Forelimb muscle (tissue), 1 donor: ENCODE measurements at places on chromosomes 16 and 17. TPM values are rescaled to one million over a fixed set of nuclear protein-coding genes. Genes with fewer than 3 reads are reported as not detected.

DNA sequence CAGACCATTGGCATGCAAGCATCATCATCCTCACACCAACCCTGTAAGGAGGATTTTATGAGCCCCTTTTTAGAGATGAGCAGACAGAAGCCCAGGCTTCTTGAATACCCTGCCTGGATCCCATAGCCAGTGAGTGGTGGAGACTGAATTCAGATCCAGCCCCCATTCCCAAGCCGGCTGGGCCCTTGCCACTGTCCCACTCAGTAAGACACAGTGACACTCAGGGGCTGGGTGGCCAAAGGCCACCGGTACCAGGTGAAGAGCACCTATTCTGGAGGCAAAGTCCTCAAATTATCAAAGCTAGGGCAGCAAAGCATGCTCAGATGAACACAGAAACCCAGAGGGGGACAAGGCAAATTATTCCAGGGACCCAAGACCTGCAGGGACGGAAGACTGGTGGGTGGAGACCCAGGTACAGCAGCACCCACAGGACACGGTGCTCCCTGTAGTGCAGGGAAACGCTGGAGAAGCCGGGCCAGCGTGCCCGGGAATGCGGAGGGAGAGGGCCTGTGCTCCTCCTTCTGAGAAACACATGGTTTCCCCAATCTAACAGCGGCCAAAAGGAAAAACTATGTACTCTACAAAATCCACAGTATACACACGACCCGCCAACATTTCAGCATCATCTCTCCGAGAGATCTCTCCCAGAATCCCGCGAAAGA lies 33.2 kb upstream of the CRHR1 start:
- DNase-seq = no peak

GRCh38 chr16:23391381-23392222 lies 61.4 kb downstream of the COG7 start:
- no peak for DNase-seq

GRCh38 chr16:31228206-31228605 lies 11.3 kb upstream of the PYDC1 start:
- no peak for DNase-seq

DNA sequence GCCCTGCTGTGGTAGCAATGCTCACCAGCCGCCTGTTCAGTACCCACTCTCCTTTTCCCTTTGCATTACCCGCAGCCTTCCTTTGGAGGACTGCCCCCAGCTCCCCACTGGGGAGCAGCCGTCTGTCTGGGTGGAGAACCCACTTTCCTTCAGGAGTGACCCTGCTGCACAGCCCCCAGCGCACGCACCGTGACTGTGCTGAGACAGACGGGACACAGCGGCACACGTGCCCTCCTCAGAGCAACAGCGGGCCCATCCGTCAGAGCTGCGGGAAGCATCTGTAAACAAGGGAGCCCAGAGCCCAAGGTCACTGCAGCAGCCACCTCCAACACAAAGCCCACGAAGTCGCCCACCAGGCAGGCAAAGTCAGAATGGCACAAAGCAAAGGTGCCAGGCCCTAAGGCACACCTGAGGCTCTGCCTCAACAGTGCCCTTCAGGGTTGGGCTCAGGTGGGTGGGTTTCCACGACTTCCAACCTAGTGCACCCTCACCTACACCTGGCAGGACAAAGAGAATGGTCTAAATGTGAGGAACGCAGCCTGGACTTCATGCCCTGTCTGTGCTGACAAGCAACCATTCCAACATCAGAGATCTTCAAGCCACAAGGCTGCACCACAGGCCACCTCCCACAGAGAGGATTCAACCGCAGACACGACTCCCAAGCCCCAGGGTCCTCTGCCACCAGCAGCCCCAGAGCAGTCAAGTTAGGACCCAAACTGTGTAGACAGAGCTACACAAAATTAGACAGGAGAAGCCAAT lies 9.9 kb downstream of the AXIN1 start:
- no peak for DNase-seq

DNA sequence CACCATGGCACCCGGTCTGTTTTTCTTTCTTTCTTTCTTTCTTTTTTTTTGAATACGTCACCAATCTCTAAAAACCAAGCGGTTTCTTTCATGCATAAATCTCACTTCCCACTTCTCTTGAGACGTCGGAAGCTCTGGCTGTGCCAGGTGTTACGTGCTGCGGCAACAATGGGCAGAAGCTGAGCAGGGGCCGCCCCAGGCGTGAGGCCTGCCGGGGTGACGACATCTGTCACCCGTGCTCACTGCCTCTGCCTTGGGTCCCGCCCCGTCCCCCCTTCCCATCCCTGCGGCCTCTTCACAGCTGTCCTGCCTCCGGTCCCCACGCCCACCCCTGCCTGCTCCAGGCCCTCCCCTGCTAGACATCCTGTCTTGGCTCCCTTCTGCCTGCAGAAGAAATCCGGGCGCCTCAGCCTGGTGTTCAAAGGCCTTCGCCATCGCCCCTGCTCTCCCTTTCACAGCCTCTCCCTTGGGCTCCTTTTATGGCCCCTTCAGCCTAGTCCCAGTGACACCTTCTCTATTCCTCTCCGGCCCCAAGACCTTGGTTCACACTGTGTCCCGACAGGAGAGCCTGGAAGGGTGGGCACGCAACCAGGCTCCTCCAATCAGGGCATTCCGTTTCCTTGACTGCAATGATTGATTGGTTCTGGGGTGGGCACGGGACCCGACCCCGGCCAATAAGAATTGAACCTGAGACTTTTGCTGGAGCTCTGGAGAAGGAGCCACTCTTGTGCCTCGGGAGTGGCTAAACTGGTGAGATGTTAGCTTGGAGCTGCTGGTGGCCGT lies 4.8 kb downstream of the P2RX1 start:
- no peak for DNase-seq

DNA sequence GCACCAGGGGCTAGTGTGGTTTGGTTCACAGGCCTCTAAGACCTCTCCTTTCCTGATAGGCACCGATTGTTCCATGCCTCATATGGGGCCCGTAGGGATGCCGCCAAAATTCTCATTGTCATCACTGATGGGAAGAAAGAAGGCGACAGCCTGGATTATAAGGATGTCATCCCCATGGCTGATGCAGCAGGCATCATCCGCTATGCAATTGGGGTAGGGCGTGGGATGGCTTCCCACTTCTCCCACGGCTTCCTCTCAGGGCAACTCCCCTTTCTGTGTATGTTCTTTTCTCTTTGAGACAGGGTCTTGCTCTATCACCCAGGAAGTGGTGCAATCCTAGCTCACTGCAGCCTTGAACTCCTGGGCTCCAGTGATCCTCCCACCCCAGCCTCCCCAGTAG lies 5.3 kb downstream of the ITGAX start:
- no peak for DNase-seq

DNA sequence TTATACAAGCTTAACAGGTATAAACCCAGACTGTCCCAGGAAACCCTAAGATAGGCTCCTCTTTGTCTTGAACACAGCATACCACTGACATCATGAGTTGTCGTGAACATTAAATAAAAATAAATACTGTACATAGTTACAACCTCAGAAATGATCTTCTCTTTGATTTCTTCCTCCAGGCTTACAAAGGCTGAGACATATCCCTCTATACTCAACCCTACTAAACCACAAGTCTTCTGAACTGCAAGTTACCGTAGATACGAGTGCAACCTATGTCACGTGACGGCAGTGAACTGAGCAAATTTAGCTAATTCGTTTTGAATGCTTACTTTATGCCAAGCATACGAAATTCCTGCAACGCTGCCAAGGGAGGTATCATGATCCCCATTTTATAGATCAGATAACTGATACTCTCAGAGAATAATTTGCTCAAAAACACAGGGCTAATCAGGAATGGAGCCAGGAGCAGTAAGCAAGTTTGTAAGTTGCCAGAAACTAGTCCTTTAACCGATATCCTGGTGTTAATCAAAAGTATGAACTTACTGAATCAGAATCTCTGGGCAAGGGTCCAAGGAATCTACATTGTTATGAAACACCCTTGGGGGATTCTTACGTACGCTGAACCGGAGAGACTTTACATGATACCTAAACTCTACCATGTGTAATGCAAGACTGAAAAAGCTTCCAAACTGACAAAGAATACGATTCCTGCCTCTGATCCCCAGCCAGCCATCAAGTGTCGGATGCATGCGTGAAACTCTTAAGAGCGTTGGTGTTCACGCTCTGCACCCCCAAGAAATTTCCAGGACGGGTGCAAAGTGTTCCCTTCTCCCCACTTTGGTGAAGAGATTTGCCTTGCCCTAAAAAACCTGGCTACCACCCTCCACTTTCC lies 106.2 kb downstream of the XYLT1 start:
- DNase-seq = no peak

- DNase-seq = no peak
Measured at GRCh38 chr17:4950075-4950745, 709 bp upstream of the ENO3 start.

DNA sequence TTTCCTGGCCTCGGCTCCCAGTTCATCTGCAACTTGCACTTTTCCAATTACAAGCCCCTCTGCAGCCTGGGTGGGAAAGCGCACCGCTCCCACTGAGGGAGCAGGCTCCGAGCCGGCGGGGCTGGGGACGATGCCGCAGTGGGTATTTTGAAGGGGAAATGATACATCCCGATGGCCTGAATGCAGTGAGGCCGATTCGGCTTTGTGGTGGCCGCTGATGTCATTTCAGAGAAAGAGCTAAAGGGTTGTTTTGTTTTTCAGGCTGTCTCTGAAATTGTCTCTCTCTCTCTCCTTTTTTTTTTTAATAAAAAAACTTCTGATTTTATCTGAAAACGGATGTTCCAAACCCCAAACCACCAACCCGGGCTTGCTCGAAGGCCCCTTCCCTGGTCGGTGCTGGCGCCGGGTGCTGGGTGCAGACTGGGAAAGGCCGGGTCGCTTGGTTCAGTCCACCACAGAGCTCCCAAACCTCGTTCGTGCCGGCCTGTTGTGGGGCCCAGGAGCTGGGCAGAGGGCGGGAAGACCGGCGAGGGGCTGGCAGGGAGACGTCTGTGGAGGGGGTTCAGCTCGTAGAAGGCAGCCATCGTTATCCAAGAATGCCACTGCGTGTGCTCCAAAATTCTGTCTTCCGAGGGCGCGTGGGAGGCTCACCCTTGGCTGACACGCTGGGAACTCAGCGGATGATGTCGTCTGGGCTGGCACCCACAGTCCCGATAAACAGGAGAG lies 102.8 kb downstream of the FOXL1 start:
- DNase-seq = no peak

The JPH3 gene
- polyA plus RNA-seq = 0.24 TPM
